Hematopoietic multipotent progenitor cell (in vitro differentiated cells): ENCODE measurements at places on chromosomes 13 and 19. TPM values are rescaled to one million over a fixed set of nuclear protein-coding genes. Genes with fewer than 3 reads are reported as not detected.

DNA sequence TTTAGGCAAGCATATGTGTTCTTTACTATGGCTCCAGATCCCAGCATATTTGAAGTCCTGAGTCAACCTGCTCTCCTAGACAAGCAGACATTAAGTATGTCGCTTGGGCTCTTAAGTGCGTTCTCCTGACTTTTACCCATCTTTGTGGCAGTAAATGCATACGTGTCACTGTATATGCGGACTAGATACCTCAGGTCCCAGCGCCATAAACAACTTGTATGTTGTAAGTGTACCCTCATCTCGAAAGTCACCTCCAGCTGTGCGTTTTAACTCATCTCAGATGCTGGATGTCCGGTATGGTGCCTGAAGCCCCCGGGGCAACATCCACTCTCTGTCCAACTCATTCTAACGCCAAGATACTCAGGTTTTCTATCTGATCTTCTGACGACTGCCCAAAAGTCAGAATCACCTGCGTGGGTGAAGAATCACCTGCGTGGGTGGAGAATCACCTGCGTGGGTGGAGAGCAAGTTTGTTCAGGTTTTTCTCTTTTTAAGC, 1.7 kb downstream of the PTOV1 start:
- DNase-seq, result no peak

- no peak for DNase-seq
These were observed 178.6 kb downstream of the RBM26 start for GRCh38 chr13:79227418-79227817.

GRCh38 chr13:36764957-36765356, 54.1 kb upstream of the RFXAP start:
- DNase-seq, result no peak

GRCh38 chr13:25371875-25372283, at the start of gene ATP8A2:
Gene ATP8A2 (plus strand): TSS chr13:25371974. CDS start chr13:25372213, 239 bp downstream.
- DNase-seq, result no peak

DNA sequence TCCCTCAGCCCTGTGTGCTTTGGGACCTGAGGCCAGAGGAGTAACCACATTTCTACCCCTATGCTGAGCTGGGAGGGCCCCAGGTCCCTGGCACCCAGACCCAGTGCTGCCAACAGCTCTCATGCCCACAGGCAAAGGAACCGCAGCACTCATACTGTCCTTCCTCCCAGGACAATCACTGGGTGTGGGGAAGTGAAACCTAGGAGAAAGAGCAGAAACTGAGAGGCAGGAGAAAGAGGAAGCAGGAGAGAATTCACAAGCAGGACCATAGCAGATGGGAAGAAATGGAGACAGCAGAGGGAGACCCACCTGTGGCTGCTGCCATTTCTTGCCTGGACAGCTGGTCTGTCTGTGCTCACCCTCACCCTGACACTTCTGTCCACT, 18.9 kb downstream of the CCDC97 start:
- no peak for DNase-seq

- no peak for DNase-seq
These were observed 1.2 kb downstream of the ZFP36 start for GRCh38 chr19:39407660-39408391.

DNA sequence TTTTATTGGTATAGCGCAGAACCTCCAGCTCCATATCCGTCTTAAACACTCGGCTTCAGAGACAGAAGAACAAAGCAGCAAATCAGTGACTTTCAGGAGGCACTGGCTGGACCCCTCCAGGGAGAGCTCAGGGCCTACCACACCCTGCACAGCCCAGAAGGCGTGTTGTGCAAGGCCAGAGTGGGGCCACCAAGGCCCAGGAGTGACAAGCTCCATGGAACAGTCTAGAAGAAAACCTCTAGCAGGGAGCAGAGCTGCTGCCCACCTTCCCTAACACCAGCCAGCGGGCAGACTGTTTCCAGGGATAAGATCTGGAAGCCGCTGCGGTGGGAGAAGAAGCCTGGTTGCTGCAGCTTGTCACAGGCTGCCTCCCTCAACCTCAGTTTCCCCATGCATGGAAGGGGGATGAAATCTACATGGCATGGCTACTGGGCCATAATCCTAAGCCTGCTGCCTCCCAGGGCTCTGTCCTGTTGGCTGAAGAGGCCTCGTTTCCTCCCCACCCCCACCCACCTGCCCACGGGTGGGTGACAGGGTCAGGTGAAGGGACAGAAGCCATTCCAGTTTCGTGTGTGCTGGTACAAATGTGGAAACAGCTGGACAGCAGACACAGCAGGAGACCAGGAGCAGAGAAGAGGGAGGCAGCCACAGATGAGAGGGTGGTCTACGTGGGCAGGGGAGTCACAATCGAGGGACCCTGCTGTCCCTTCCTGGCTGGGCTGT, 57.4 kb downstream of the PEPD start:
- DNase-seq, result no peak

GRCh38 chr13:90732049-90732448, 615.4 kb upstream of the MIR17HG start:
- no peak for DNase-seq

DNA sequence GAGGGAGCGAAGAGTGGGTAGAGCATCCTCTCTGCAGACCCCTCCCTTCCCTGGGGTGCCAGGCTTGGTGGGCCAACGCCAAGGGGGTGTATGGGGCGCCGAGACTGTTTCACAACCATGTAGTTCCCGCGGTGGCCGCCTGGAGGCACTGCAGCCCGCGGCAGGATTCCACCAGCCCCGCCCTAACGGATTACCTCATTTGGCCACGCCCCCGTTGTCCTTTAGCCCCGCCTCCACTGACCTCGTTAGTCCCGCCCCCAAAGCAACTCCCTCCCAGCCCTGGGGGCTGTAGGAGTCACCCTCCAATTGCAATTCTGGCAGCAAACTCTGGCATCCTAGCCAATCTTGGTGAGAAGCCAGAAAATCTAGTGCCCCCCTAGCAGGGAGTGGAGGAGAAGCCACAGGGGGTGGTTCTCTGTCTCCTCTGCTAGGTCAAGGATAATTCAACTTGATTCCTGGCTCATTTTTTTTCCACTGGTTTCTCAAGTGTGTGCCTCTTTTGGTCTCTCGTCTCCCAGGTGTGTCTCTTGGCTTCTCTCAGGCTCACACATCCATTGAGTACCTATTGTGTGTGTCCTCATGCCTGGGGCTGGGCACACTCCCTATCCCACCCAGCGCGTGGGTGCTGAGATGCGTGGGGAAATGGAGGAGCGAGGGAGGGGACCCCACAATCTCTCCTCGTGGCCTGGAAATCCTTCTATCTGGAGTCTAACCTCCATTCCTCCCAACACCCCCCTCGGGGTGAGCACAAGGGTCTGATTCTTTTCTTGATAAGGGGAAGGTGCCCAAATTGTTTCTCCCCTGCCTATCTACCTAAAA, 2.0 kb downstream of the OLFM2 start:
- peak; percentile 82 for DNase-seq

DNA sequence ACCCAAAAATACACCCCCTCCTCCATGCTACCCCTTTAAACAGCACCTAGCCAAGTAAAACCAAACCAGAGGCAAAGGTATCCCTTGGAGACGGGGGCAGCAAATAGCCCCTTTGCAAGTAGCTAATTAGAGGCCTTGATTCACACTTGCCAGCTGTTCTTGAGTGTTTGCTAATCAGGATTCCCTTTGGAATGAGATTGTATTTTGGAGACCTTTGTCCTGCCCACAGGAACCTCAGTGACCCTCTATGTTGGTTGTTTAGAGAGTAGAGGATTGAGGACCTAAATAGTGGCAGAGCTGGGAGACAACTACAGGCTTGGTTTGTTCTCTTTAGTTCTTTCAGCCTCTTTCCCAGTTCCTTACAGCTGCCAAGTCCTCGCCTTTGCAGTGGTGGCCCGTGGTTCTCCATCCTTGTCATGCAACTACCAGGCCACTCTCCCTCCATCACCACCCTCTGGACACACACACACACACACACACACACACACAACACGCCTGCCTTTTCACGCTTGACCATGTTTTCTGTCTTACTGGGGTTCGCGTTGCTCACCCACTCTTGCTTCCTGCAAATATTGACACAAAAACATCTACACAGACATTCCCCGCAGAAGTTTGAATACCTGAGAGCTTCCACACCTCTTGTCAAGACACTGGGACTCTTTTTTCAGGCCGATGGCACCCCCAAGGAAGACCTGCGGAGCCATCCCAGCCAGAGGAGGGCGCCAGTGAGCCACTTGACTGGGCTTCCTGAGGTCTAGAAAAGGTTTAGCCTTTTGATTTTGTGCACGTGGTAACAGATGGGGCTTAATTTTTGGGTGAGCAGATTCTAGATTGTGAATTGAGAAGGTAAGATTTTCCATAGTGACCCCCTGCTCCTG, 80.0 kb upstream of the GPR183 start:
- peak; percentile 74 for DNase-seq

GRCh38 chr19:1567116-1567847, 843 bp downstream of the MEX3D start:
- DNase-seq, result no peak

DNA sequence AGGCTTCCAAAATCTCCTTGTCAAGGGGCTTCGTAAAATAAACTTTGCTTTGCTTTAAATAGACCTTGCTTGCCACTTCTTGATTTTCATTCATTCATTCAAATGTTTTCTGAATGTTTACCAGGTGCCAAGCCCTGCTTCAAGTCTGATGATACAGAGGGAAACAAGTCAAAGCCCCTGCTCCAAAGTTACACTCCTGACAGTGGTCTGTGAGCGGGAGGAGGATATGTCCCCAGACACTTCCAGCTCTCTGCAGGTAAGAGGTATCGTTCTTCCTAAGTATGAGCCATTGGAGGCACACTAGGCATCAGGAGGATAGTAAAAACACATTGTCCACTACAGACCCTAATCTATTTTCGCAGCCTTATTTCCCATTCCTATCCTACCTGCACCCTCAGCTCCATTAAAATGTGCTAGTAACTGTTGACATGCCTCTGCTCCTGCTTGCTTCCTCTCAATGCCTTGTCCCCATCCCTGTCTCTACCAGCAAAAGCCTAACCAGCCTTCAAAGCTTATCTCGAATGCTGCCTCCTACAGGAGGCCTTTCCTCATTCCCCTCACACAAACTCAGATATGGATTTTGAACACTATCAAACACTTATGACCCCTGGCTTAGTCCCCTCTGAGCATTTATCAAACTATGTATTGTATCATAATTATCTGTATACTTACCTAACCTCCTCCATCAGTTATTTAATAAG, 6.2 kb upstream of the WBP4 start:
- DNase-seq, result no peak

- no peak for DNase-seq
These were observed 10.5 kb downstream of the COMP start for GRCh38 chr19:18780631-18781030.

GRCh38 chr13:28607187-28607955, 51.6 kb upstream of the POMP start:
- no peak for DNase-seq

- peak; percentile 20 for DNase-seq
These were observed 2.3 kb upstream of the C1QTNF9B start for GRCh38 chr13:23899555-23899954.

The NRTN gene
- 0.54 TPM for total RNA-seq

The ZIM2 gene
- not detected for total RNA-seq

The CCL25 gene
- 0.27 TPM for total RNA-seq

The AMER2 gene
- total RNA-seq, result under 0.01 TPM

The TMEM59L gene
- total RNA-seq, result not detected

The CDADC1 gene
- total RNA-seq, result 12.7 TPM

The OLFM4 gene
- total RNA-seq, result 0.27 TPM

The DIS3 gene
- 11.0 TPM for total RNA-seq
